ENCODE measurements at places on chromosomes 3 and 15. TPM values are rescaled to one million over a fixed set of nuclear protein-coding genes. Genes with fewer than 3 reads are reported as not detected.

Gene CPNE9
- total RNA-seq, result not detected

Gene CPLX3
- not detected for total RNA-seq

Gene ZNF860
- total RNA-seq, result 0.98 TPM

Gene TUSC7
- total RNA-seq, result not detected

Gene RETNLB
- total RNA-seq, result not detected

Gene GASK1A
- total RNA-seq, result 0.10 TPM

Gene EOGT
- total RNA-seq, result 114 TPM

Gene EFCC1
- 2.3 TPM for total RNA-seq

Gene GNL3
- total RNA-seq, result 174 TPM

Gene WWTR1
- total RNA-seq, result 393 TPM

Gene THSD4
- total RNA-seq, result 44.1 TPM

Gene SIN3A
- 35.7 TPM for total RNA-seq

Gene PPM1L
- total RNA-seq, result 4.7 TPM

Gene TM6SF1
- 26.3 TPM for total RNA-seq

Gene NTRK3
- under 0.01 TPM for total RNA-seq

Gene LRTM1
- not detected for total RNA-seq

Gene SLC25A20
- 14.4 TPM for total RNA-seq

Gene RTP3
- total RNA-seq, result not detected

Gene OR5AC2
- total RNA-seq, result not detected

Gene ALDH1A3
- 38.6 TPM for total RNA-seq

Gene IL17RC
- total RNA-seq, result 28.4 TPM

Gene SLC27A2
- 0.33 TPM for total RNA-seq

Gene OSTN
- not detected for total RNA-seq

Gene GOLGA6B
- total RNA-seq, result not detected

Gene TGM5
- total RNA-seq, result not detected

Gene SH2D7
- not detected for total RNA-seq

Gene NDUFAF3
- 35.7 TPM for total RNA-seq

Gene NAALADL2
- total RNA-seq, result 2.9 TPM

Gene UNC13C
- not detected for total RNA-seq

Gene SERPINI2
- not detected for total RNA-seq

Gene MOBP
- 0.19 TPM for total RNA-seq

Gene MAPKAPK3
- 18.6 TPM for total RNA-seq

Gene RPUSD2
- total RNA-seq, result 11.2 TPM

Gene APPL1
- 43.2 TPM for total RNA-seq

Gene NUDT16
- total RNA-seq, result 11.4 TPM

Gene SLC22A13
- under 0.01 TPM for total RNA-seq

Gene USP19
- 29.6 TPM for total RNA-seq

Gene MAP2K5
- 5.2 TPM for total RNA-seq

Gene SPATA12
- 0.33 TPM for total RNA-seq

Gene ARGFX
- total RNA-seq, result not detected

Gene CLASP2
- 41.8 TPM for total RNA-seq

Gene CHDH
- 0.10 TPM for total RNA-seq

Gene CYP8B1
- not detected for total RNA-seq

Gene SLC2A2
- not detected for total RNA-seq

Gene XCR1
- not detected for total RNA-seq

Gene CFAP100
- not detected for total RNA-seq

Gene C3orf52
- 6.4 TPM for total RNA-seq

Gene TTLL13
- total RNA-seq, result 0.38 TPM

Gene GOLGA8J
- total RNA-seq, result not detected

Gene NR2F2
- total RNA-seq, result 36.9 TPM

Gene CD96
- total RNA-seq, result not detected

Gene NMB
- total RNA-seq, result 4.6 TPM

Gene GPR62
- under 0.01 TPM for total RNA-seq

Gene PLA2G4E
- total RNA-seq, result not detected

Gene DYNLT2B
- 7.8 TPM for total RNA-seq

Gene A4GNT
- total RNA-seq, result not detected

Data from vein endothelial cell (primary cell).